NCI-H2029 treated with DMSO at 0.1 percent for 48 hours (cell line): ENCODE measurements at places on chromosomes 3 and 15.

DNA sequence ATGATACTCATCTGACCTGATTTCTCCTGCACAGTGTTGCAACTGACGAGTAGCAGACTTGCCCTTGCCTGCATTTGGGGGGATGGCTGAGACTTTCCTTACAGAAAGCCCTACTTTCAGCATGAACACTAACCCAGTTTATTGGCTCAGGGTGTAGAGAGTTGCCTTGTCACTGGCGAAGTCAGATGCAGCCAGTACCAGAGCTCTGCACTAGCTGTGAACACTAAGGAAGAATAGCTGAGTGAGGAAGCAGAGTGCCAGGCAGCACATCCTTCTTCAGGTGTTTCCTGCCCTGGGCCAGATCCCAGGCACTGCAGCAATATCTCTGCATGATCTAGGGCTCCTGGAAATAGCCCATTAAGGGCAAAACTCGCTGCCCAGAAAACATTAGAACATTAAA, 154.0 kb upstream of the SYNPR start:
- DNase-seq: no peak

DNA sequence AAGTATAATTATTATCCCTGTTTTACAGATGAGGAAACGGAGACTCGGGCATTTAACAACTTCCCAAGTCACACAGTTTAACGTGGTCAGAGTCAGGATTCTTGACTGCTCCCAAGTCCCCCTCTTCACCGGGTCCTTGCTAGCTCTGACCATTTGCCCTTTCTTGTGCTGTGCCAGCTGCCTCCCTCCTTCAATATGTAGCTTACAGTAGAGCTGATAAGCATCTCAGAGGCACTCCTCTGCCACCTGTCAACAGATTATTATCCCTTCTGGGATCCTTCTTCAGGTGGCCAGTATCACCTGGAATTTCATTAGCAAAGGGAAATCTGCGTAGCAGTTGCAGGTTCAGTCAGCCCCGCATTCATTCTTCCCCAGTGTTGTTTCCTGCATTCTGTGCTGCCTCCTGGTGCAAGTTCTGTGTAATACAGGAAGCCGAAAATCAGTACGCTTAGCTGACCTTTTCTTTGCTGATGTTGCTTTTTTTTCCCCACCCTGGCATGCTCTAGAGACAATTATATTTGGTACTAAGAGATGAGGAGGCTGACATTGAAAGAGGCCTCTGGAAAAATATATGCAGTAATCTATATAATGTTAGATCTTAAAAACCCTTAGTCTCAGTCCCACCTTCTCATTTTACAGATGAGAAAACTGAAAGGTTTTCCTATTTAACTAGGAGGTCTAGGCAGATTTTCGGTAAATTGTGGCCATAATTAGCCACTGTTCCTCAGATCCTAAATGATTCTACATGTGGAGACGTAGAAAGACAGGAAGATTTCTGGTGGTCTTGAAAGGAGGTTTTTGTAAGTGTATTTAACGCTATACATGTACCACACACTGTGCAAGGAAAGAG, 24.8 kb downstream of the TMOD2 start:
- peak; percentile 18 for DNase-seq

GRCh38 chr15:63391669-63392360, 10.2 kb upstream of the CA12 start:
- DNase-seq: no peak

DNA sequence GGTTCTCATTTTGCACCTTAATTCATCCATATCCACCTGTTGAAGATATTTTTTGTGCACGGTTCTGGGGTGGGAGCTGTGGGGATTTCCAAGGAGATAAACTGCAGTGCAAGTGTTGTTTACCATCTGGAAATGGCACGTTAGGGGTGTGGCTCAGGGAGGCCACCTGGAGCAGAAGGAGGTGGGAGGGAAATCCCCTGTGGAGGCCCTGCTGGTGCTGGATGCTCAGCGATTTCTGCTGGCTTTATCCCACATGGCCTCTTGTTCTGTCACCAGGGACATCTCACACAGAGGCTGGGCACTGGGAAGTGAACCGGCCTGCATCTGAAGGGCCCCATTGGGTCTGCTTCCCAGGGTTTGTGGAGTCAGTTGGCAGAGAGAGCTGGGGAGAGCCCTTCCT, 24.3 kb downstream of the TRPM1 start:
- no peak for DNase-seq

- no peak for DNase-seq
Measured at GRCh38 chr15:76127880-76128279, 68.1 kb downstream of the TMEM266 start.

DNA sequence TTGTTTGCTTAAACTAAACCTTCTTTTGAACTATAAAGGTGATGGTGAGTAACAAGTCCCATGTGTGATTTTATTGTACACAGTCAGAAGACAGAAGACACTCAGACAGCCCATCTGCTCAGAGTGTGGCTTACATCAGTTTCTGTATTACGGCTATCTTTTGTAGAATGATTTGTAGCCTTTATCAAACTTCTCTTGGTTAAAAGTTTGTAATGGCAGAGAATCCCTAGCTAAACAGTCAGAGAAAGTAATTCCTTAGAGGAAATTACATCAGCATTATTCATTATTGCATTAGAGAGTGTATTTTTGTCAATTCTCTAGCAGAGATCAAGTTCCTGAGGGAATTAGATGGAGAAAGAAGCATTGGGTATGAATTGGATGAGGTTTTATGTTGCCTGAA, 500.8 kb downstream of the CNTN4 start:
- no peak for DNase-seq

DNA sequence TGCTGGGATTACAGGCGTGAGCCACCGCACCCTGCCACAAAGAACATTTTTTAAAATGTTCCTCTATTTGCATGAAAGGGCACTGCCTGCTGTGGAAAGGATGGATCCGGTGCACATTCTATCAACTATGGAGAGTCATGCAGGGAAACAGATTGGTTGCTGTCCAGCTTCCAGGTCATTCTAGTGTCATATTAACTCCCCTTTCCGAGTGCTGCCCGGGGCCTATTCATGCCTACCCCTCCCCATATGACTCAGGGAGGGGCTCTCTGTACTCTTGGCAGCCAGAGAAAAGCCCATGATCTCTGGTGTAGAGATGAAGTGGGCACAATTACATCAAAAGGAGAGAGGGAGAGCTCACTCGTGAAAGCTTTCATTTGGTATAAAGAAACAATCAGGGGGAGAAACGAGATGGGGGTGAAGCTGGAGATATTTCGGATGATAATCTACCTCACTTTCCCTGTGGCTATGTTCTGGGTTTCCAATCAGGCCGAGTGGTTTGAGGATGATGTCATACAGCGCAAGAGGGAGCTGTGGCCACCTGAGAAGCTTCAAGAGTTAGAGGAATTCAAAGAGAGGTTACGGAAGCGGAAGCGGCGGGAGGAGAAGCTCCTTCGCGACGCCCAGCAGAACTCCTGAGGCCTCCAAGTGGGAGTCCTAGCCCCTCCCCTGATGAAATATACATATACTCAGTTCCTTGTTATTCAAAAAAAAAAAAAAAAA, 16.1 kb upstream of the AHSG start:
- no peak for DNase-seq

DNA sequence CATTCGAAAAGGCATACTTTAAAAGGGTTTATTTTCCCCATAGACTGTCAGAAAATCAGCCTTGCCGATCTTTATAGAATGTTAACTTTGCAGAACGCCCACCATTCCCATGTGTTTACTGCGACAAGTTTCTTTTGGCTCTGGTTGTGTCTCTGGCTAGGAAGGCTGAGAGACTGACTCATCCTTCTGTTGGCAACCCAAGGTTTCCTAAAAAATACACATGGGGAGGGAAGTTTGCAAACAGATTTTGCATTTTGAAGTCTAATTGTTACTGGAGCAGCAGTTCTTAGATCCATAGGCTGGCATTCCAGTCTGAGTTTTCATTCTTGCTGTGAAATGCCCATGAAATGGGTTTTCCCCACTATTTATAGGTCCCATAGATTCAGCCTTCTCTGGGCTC, 37.9 kb upstream of the MINAR1 start:
- DNase-seq: no peak

DNA sequence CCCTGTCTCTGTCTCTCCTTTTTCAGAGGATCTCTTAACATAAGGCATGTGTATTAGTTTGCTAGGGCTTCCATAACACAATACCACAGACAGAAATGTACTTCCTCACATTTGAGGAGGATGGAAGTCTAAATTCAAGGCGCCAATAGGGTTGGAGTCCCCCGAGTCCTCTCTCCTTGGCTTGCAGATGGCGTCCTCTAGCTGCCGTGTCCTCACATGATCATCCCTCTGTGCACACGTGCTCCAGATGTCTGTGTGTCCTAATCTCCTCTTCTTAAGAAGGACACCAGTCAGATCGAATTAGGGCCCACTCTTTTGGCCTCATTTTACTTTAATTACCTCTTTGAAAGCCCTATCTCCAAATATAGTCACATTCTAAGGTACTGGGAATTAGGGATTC, 23.0 kb upstream of the BFSP2 start:
- no peak for DNase-seq

DNA sequence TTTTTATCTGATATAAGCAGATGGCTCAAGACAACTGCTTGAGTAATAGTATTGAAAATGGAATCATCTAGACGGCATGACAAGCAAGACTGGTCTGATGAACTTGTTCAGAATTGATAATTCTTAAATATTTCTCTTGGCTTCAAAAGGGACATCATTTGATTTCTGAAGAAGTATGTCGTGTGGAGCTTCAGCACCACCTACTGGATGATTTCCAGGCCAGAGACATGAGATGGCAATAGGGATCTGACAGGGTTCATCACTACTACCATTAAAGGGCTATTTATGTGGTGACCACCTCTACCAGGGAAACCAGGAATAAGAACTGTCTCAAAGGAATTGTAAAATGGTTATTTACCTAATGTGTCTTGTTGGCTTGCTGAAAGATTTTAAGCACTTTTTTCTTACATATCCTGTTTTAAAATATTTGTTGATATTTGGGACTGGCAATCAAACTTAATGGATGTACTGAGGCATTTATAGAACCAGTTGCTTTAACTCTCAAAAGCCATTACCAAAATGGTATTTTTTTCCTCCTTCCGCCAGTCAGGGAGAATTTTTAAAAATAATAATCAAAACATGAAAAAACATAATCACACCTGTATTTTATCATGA, 99.5 kb upstream of the FAM98B start:
- peak; percentile 0 for DNase-seq

GRCh38 chr3:30443756-30444673, 162.4 kb upstream of the TGFBR2 start:
- DNase-seq: no peak

- DNase-seq: no peak
Measured at GRCh38 chr15:95829062-95829461, 501.4 kb upstream of the NR2F2 start.

DNA sequence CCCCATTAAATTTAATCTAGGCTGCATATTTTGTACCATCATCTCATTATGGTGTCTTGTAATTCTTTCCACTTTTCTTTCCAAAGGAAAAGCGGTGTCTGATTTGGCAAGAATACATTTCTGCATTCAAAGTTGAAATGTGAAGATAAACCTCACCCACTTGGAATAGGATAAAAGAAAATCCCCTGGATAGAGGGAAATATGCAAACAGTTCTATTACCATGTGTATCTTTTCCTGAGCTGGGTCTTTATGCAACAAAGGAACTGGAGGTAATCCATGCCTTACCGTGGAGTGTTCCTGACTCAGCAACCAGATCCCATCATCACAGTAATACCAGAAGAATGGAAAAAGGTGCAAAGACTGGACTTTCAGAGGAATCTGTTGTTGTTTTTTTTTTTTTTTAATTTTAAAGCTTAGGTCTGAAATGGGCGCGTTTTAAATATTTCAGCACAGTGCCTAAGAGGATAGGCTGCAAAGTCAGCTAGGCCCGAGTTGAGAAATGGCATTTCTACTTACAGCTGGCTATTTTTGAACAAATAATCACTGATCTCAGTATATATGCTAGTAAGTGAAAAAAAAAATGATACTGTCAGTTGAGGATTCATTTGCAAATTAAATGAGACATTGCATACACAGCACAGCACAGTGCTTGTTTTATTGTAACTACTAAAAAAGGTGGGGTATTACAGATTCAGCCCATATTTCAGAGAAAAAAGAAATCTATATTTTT, 55.5 kb upstream of the ADAMTS9 start:
- no peak for DNase-seq

GRCh38 chr3:43180027-43180426, 74.1 kb upstream of the POMGNT2 start:
- no peak for DNase-seq

- DNase-seq: no peak
Measured at GRCh38 chr3:170534227-170534626, 51.6 kb downstream of the SLC7A14 start.

- DNase-seq: no peak
Measured at GRCh38 chr3:183538486-183538885, 17.0 kb downstream of the KLHL6 start.

DNA sequence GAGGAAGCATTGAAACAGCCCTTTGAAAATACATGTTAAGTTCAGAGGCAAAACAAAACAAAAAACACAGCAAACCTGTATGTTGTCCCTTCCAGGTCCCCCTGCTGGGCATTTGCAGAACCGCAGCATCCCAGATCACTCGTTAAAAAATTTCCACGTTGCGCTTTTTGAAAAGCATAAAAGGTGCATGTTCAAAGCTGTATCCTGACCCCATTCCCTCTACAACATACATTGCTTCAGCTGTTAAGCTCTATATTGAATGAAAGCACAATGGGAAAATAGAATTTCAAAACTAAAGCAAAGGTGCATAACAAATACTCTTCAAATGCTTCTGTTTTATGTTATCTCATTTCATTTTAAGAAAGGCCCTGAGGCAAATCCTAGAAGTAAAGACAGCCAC, 328.3 kb downstream of the THSD4 start:
- DNase-seq: no peak

- DNase-seq: no peak
Measured at GRCh38 chr3:51933471-51934138, 8.1 kb downstream of the RRP9 start.

GRCh38 chr15:82663186-82663600, 16.0 kb upstream of the CPEB1 start:
- DNase-seq: no peak

DNA sequence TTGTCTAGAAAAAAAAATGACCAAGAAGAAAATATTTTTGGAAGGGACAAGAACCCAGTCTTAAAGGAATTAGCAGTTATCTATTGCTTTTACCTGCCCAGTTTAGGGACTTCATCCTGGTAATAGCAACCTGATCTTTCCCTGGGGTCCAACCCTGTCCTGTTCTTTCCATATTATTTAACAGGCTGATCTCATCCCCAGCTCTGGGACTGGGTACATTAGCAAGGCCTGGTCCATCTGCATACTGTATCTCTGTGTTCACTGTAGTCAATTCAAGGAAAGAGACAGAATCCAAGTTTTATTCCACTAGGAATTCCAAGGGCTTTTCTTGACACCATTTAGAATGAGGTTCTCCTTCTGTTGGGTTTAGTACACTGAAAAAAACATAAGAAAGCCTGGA, 191.7 kb upstream of the GADL1 start:
- no peak for DNase-seq
